ENCODE measurements at places on chromosomes 2 and 18. TPM values are rescaled to one million over a fixed set of nuclear protein-coding genes. Genes with fewer than 3 reads are reported as not detected.

DNA sequence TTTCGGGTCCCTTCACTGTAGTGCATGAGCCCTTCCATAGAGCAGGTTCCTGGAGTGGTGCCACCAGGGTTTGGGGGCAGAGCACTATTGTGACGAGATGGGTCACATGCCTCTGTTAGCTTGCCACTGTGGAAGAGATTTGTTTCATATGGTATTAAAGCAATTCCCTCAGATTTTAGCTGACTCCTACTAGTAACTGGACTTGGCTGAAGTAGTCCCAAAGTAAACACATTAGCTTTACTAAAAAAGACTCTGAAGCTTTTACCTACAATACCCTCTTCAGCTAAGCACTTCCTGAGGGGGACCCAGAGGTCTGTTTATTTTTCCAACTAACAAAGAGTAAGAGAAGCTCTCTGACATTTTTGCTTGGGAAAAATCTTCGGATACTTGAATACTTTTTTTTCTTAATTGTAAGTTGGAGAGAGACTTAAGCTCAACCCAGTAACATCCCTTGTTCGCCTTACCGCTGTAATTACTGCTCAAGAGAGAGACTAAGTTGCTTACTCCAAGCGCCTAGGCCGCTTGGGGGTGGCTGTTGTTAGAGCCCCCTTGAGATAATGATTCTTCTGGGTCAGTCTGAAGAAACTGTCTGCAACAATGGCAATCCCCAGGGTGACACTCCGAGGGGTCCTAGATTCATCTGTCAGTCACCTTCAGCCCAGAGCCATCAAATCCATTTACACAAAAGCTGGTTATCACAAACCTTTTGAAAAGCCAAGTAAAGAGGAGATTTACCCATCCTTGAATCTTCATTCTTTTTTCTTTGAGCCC lies 177.4 kb downstream of the FIGN start:
- no peak overlapping the region for H3K4me3 ChIP-seq
- H3K36me3 ChIP-seq = no peaks in the 10 kb centered on the region
- no peaks in the 10 kb centered on the region for H3K27me3 ChIP-seq
- DNase-seq = no peak
- H3K4me1 ChIP-seq = peaks cover 15% of the 10 kb centered on the region

- H3K27ac ChIP-seq = no peak overlapping the region
- peaks cover 20% of the 10 kb centered on the region for H3K27me3 ChIP-seq
- DNase-seq = no peak
- H3K4me3 ChIP-seq = no peak overlapping the region
- H3K36me3 ChIP-seq = peaks cover 7% of the 10 kb centered on the region
Observed at GRCh38 chr2:241986836-241987641, 117.5 kb downstream of the RTP5 start.

The HMSD gene
- total RNA-seq = not detected

DNA sequence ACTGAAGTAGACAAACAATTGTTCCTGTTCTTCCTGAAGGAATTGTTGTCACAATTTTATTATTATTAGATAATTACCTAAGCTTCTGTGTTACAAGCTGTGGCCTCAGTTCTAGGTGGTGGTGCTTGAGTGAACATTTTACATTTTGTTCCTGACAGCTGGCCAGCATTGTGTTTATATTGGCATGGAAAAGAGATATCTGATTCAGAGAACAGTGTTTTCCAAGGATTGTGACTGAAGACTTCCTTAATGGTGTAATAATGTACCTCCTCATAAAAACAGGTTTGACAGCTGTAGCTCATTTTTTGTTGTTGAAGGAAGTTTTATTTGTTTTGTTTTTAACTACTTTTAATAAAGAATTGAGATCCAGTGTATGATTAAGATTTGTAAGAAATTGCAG lies 95.2 kb downstream of the EPB41L5 start:
- no peak overlapping the region for H3K4me3 ChIP-seq
- DNase-seq = peak; percentile 45
- H3K27ac ChIP-seq = no peak overlapping the region

All from HFFc6 (cell line).